ENCODE measurements at places on chromosomes 2 and 18.

GRCh38 chr2:219695145-219695709 lies 67.8 kb downstream of the SLC4A3 start:
- DNase-seq = no peak

DNA sequence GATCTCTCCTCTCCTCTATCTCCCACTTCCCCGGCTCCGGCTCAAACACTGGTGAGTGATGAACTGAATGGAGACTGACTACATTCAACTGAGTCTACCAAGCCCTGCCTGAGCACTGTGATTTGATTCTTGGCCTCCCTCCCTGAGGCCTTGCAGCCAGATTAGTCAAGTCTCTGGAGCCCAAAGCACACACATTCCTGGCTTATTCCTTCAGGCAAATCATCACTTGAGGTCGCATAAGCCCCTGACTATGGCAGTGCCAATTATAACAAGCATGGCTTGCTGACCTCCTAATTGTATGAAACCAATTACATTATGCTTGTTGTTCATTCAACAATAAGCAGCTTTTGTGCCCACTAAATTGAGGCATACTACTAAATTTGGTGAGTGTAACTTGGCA lies 34.6 kb downstream of the EFEMP1 start:
- DNase-seq = no peak

GRCh38 chr2:54429054-54429453 lies 27.1 kb upstream of the SPTBN1 start:
- no peak for DNase-seq

- DNase-seq = no peak
Observed at GRCh38 chr2:85769236-85769982, 15.6 kb downstream of the ATOH8 start.

GRCh38 chr2:174750923-174751441 lies 13.3 kb downstream of the CHRNA1 start:
- DNase-seq = no peak

DNA sequence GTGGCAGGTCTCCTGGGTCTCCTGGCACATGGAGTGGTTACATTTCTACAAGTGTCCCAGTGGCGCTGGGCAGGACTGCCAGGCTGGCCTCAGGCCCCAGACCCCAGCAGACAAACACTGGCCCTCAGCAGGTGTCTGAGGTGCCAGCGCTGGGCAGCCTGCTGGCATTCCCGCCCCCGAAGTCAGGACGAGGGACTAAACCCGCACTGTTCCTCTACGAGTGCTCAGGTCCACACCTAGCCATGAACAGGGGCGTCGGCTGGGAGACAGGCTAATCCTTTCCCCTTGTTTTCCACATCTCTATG lies 12.8 kb downstream of the SNED1 start:
- DNase-seq = no peak

DNA sequence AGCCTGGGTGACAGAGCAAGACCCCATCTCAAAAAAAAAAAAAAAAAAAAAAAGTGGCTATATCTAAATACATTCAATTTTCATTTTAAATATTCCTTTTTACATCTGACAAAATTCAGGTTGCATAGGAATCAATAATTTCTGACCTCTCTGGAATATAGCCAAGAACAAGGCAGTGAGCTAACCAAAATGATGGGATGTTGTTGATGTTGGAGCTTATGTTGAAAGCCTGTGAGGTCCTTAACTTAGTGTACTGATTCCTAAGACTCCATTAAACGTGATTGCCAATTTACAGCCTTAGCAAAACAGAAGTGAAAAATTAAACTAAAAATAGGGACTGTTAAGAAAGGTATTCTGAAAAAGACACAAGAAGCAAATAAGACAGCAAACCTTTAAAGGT lies 109.6 kb downstream of the MEP1B start:
- DNase-seq = no peak

DNA sequence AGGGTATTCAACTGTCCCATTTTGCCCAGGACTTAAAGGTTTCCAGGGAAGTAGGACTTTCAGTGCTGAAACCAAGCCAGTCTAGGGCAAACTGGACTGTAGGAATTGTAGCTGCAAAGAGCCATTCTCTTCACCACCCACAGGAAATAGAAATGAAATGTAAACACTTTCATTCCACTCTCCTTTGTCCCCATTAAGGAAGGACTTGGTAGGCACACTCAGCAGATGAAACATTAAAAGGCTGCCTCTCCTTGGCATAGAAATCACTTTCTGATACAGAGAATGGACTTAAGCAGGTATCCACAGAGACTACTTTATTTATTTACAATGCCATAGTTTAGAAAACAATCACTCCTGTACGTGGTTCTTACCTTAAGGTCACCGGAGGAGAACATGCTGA lies 102.9 kb upstream of the CCDC195 start:
- DNase-seq = no peak

DNA sequence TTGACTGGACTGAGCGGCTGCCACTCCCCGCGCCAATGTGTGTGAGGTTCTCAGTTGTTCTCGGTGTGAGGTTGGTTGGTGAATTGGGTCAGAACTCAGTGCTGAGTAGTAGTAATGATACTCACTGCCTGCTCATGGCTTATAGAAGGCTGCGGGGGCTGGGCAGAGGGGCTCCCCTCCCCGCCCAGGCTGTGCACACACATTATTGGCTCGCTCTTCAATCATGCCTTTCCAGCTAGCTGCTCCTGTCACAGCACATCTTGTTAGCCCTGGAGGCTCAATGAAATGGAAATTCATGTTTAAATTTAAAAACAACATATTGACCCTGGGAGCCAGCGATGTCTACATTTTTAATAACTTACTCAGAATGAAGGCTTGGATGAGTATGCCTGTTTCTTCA lies 152.8 kb downstream of the CELF4 start:
- no peak for DNase-seq

GRCh38 chr2:173720306-173720705 lies 244.9 kb downstream of the SP3 start:
- no peak for DNase-seq

GRCh38 chr2:85911814-85912692 lies 23.3 kb upstream of the ST3GAL5 start:
- DNase-seq = no peak

DNA sequence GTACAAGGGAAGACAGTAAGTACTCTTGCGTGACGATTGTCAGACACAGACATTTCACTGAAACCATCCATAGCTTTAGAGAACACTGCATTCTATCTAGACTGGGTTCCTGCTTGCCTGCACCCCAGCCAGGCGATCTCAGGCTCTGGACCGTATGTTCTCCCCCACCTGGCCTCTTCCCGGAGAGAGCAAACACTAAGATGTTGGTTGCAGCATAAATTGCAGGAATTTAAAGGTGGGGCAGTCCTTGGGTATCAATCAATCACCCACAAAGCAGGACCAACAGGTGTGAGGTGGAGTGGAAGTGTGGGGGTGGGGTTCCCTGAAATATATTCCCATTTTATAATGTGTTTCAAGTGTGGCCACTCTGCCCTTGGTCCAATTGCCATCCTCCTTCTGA lies 103.6 kb upstream of the TGFA start:
- DNase-seq = no peak

DNA sequence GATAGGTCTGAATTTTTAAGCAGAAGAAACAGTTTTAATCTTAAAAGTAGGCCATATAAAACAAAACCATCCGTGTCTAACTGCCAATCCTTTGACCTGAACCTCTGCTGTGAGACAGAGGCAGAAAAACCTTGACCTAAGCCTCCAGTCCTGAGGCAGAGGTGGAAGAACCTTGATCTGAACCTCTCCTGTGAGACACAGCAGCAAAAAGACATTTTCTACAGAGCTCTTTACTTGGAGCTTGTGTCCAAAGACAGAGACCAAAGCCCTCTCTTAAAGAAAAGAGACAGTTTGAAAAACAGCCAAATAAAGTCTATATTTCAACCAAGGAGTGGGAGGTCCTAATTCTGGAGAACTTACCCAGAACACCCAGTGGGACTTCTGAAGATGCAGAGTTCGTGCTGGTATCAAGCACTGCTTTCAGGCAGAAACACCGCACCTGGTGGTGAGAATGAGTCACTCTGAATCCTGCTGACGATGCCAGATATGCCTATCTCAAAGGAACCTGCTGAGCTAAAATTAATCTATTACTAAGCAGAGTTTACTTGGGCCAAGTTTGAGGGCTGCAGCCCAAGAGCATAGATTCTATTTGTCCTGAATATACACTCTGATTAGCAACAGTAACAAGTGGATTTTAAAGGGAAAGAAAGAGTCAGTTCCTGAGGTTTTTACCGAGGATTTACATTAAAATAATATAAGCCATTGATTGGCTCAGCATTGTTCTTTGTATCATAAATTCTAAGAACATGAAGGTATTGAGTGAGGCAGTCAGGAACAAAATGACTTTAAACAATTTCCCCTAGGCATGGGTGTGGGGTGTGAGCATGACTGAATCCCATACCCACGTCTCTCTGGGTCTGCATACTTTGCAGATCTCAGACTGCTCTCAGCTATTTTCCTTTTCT lies 806.4 kb downstream of the TRIB2 start:
- no peak for DNase-seq

- peak; percentile 41 for DNase-seq
Observed at GRCh38 chr18:22930089-22930713, 2.9 kb upstream of the RBBP8 start.

DNA sequence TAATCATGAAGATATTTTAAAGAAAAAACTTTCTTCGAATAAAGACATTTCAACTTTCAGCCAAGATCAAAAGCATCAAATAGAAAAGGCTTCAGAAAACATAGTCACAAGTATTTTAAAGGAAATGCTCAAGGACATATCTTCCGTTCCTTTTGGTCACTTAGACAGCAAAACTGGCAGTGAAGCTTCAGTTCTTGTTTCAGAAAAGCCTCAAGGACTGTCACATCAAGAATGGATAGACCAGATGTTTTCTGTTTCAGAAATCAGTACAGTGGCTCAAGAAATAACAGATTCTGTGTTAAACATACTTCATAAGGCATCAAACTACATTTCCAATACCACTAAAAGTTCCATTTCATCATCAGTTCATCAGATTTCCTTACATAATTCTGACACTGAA lies 51.8 kb downstream of the FSIP2 start:
- DNase-seq = no peak

DNA sequence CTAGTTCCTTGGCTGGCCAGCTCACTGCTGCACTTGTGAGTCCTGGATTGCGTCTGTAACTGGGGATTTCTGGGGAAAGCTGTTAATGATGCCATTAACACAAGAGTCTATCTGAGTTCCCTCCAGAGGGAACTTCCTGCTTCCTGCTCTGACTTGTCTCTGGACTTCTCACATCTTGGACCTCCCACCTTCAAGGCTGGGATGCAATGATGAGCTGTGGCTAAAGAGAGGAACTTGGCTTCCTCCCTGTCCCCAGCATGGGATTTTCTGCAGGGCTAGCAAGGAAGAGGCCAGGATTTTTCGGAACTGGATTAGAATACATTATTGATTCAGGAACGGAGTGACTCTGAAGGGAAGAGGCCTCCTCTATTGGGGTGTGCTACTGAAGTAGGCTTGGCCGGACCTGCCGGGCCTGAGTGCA lies 155.5 kb downstream of the CLIP4 start:
- DNase-seq = no peak

GRCh38 chr2:2464094-2464493 lies 133.0 kb upstream of the MYT1L start:
- DNase-seq = no peak

- no peak for DNase-seq
Observed at GRCh38 chr2:208548700-208549099, 142.1 kb downstream of the PTH2R start.

DNA sequence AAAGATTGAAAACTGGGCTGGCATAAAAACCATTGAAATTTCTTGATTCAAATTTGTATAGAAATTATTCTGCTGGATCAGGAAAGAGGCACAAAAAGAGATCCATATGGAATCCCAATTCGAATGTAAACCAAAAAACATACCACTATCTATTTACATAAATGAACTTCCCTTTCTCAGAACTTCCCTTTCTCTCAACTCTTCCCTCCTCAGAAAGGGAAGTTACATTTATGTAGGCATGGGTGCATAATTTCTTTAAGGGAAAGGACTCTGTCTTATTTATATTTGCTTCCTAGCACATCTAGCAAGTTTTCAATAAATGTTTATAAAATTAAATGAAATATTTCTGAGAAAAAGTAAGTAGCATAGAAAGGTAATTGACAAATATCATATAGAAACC lies 398.1 kb upstream of the ATP5MC3 start:
- DNase-seq = no peak

DNA sequence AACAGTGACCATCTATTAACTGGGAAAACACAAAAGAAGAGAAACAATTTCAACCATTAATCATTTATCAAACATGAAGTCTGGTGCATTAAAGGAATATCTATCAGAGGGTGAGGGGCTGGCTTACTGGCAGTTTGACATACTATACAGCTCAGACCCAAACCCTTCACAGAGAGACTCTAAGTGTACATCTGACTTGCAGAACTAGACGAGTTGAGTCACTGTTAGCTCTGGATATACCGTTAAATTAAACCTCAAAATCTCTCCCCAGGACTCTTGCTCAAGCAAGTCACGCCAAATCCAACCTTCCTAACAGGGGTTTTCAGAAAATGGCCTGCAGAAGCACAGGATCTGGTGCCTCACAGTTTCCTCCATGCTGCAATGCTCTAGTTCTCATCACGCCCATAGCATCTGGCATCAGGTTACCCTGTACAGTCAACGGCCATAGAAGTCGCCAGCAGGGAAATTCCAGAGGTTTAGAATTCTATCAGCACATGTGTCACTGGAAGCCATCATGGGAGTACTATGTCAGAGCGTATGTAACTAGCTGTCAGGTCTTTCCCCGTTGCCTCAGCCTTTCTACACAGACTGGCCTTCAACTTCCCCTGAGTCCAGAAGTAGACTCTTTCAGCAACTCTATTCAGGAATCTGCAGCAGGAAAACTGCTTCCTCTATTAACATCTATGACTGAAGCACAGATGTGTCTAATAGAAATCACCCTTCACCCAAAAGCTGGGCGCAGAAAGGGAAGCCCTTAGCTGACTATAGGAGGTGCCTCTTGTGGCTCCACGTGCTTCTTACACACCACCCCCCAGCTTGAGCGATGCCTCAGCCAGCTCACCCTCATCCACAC lies 9.3 kb downstream of the TGOLN2 start:
- DNase-seq = no peak

DNA sequence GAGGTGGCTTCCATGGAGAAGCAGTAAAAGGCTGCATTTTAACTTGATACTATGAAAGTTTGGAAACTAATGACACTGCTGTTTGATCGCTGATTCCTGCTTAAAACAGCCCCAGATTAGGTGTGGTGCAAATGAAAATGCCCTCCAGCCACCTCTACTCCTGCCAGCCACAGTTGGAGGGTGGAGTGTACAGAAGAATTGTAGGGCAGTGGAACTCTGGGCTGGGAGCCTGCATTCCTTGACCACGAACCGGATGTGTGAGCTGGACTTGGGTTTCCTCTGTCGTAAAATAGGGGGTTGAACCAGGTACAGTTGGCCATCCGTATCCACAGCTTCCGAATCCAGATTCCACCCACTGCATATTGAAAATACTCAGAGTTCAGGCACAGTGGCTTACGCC lies 84.6 kb upstream of the RFX8 start:
- DNase-seq = no peak

GRCh38 chr18:63126134-63127069 lies 193.2 kb downstream of the BCL2 start:
- DNase-seq = no peak

All from activated T-helper 1 cell treated with Interleukin-2 at 50 U/mL for 16 hours (primary cell).